ENCODE measurements at places on chromosomes 7 and 10.

GRCh38 chr7:392822-393221 lies 102.9 kb downstream of the FOXL3 start:
- DNase-seq: no peak

DNA sequence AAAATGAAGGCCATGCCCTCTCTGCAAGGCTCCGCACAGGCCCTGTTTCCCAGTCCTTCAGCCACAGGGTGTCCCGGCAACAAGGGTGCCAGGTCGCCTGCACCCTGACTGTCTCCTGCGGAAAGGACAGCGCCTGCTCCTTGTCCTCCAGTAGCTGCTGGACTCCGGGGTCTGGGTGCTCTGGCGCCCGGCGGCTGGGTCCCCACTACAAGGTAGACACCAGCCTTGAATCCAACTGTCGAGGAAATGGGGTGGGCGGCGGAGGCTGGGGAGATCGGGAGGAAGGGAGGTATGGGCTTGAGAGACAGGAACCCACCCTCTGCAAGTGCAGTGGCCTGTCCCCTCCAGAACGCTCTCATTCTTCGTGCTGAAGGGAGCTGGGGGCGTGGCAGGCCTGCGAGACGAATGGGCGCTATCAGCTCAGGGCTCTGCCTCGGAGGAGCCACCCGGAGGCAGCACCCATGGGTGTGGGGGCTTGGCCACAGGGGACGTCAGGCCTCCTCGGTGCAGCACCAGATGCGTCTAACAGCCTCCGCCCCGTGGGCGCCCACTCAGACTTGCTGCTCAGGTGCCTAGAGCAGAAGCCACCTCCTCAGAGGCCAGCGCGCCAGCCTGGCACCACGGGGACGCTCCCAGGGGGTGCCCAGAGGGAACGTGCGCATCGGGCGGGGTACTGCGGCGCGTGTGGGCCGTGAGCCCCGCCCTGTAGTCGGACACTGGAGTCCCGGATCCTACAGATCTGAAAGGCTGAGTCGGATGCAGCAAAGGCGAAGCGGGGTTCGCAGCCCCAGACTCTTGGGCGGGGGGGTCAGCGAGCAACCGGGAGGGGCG lies 15.6 kb downstream of the ADAM8 start:
- peak; percentile 35 for DNase-seq

- DNase-seq: no peak
Measured at GRCh38 chr7:13850185-13850752, 139.2 kb downstream of the ETV1 start.

DNA sequence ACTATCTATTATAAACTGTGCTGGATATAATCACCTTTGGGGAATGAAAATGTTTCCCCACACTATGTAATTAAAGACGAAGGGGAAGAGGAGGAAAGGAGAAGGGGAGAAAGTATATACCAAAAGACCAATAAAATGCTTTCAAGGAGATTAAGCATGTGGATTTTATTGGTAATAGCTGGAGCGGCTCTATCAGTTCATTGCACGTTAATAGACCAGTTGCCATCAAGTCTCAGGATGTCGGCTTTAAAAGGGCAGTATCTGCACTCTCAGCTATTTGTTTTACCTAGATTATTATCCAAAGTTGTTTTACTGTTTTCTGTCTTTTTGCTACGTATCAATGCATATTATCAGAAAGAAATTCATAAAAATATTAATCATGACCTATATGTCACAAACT lies 9.0 kb downstream of the ETV1 start:
- DNase-seq: no peak

- DNase-seq: no peak
Measured at GRCh38 chr7:98640375-98640774, 23.3 kb downstream of the NPTX2 start.

DNA sequence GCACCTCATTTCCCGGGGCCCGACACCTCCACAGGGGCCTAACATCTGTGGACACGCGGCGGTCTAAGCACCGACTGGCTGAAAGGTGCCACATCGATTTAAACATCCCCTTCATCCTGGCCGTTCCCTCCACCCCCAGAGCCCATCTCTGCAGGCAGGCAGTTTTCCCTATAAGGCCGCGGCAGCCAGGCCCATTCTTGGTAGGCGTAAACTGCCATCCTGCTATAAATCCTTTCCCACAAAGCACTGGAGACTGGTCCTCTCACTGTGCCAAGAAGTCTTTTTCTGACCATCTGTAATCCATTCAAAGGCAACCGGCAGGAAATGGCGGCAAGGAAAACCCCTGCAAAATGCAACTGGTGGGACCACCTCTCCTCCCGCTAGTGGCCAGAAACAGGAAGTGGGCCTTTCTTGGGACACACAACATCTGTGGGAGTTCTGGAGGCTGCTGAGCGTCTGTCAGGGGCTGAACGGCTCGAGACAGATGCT lies 22.4 kb downstream of the ATXN7L1 start:
- DNase-seq: no peak

DNA sequence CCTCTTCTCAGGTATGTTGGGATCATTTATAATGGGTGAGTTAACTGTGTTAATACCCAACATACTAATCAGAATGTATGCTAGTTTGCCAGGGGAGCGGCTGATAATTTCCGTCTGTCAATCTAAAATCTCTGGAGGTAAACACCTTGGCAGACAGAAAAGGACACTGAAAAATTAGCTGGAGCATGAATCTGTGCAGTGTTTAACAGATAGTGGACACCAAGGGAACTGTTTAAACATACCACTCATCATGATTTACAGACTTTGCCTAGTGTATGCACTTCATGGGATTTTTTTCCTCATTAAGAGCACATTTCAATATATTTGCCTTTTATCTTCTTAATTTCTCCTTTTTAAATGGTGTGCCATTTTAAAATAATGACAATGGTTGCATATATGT lies 68.2 kb downstream of the SLC13A1 start:
- no peak for DNase-seq

DNA sequence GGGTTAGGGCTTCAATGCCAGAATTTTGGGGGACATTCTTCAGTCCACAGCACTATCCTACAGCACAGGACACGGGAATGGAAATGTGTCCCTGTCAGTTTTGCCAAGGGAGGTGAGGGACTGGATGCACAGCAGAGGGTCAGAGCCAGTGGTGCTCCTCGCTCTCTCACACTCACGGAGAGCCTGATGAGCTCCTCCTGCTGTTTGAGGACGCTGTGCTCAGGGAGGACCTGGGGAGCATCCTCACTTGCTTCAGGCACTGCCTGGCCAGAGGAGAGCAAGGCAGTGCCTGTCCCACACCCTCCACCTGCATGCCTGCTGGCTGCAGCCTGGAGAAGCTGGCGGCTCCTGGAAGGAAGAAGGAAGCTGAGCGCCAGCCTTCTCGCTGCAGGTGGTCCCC lies 58.6 kb downstream of the RAMP3 start:
- no peak for DNase-seq

GRCh38 chr10:620417-620816 lies 69.1 kb downstream of the DIP2C start:
- DNase-seq: no peak

- DNase-seq: no peak
Measured at GRCh38 chr7:157551325-157552070, 214.7 kb downstream of the DNAJB6 start.

- DNase-seq: no peak
Measured at GRCh38 chr10:6195846-6196245, 6.9 kb upstream of the PFKFB3 start.

DNA sequence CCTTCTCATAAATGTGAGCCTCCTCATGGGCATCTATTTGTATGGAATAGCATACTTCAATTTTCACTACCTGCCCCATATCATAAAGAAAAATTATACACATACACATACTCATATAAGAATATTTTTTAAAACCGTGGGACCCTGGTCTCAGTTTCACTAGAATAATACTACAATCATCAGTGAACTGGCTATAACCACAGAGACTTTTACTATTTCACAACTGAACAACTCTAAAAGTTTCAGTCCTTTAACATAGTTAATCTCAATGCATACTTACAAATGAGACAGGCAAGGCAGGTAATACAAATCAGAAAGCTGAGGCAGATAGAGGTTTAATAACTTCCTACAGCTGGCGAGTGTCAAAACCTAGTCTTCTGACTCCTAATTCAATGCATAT lies 83.1 kb downstream of the LRRN3 start:
- no peak for DNase-seq

DNA sequence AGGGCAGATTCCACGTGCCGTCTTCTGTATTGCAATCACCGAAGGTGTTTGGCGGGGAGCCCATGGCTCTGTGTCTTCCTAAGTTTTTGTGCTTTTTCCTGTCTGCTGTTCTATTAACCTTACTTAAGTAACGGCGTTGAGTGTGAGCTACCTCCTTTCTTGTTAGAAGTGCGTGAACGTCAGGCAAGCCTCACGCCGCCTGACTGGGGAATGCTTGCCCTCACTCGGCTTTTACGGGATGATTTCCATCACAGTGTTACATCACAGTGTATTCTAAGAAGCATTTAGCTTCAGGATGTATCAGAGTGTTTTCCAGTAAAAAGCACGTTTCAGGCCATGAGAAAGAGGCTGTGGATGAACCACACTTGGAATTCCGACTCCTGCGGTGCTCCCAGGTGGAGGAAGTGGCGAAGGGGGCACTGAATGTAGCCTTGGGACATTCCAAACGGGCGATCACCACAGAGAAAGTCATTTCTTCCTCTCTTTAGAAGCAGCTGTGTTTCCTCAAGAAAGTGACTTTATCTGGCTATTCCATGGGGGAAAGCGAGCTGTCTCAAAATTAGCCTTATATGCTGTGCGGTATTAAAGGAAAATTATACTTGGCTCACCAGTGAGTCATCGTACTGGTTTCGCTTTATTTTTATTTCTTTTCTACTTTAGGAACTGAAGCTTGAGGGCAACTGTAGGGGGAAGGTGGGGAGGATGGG lies 290.7 kb downstream of the KLF6 start:
- DNase-seq: no peak

GRCh38 chr7:94087664-94088352 lies 83.7 kb upstream of the BET1 start:
- no peak for DNase-seq

DNA sequence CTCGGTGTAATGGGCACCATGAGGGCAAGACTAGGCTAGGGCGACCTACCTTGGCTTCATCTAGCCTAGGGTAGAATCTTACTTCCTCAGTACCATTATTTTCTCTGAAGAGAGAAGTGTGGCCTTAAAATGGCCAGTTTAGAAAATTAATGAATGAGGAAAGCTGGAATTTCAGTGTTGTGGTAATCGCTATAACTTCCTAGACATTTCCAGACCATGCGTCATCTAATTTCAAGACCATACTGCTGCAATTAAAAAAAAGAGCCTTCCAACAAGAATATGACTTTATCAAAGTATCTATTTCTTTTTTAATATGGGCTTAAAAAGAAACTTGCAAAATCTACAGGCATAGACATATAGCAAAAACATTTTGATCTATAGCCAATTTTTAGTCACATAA lies 68.5 kb downstream of the CPVL start:
- no peak for DNase-seq

DNA sequence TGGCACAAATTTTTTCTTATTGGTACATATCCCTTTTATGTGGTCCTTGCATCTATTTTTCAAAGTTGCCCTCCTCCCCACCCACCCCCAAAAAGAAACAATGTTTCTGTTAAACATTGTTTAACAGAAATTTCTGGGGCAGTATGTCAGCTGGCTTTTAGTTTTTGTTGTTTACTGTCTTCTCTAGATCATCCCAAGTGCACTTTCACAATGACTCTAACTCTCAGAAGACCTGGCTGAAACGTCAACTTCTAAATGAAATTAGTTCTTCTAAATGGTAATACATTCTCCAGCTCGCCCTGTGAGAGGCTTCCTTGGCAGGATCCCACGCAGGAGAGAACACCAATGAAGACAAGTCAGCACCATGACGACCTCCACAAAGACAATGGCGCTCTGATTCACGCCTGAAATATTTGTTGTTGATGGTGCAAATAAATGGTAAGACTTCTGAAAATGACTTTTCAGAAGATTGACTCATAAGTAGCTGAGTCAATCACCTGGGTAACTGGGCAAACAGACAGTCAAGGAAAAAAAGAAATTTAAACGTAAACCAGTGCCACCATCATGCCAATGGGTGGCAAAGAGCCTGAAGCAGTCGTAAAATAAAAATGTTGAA lies 293.7 kb downstream of the FZD1 start:
- no peak for DNase-seq

DNA sequence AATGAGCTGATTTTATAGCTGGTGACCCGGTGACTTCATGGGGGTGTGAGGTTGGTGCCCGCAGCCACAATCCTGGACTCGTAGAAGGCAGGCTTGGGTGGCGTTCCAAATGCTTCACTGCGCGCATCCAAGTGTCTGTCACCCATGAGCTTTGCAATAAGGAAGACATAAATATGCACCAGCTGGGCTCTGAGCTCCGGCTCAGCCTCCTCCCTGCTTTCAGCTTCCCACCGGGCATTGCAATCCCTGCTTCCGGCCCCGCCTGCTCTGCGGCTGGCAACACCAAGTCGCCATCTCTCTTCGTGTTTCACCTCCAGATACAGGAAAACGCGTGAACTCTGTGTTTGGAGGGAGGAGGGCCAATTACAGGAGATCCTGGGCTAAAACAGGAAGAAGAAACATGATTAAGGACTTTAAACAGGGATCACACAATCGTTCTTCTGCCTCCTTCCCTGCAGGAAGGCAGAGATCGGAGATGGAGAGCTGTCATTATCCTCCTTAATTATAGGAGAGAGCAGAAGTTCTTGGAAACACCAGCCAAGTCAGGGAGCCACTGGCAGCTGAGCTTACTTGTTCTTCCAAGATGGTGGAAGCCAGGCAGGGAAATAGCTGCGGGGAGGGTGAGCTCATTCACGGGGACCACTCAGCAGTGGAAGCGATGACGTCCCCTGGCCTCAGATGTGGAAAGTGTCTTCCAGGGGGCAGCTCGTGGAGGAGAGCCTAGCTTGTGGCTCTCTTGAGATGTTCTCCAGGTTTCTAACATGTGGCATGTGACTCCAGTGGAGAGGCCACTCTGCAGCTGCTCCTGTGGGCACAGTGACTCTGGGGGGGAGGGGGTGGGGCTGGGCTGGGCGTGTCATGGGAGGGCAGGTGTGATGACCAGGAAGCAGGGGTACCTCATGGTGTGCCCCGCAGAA lies 134.9 kb downstream of the CAMK1D start:
- no peak for DNase-seq

DNA sequence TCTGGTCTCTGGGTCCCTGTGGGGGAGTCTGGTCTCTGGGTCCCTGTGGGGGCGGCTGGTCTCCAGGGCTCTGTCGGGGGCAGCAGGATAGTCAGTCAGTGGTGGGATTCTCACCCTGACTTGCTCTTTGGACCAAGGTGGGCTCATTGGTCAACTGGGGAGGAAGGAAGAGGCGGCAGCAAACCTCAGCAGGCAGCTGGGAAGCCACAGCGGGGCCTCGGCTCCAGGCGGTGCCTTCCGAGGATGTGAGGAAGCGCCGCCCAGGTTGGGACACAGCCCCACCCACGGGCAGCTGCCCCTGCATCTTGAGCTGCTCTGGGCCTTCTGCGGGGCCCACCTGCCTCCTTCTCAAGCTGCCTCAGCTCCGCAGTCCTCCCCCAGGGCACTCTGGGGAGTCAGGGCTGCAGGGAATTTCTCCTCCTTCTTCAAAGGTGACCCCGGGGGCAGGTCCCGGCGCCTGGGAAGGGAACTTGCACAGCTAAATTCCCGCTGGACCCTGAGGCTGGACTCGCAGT lies 20.4 kb upstream of the KNDC1 start:
- DNase-seq: no peak

Measured in activated CD8-positive, alpha-beta memory T cell treated with anti-CD3 and anti-CD28 coated beads for 1 hour (primary cell).